ENCODE measurements at places on chromosomes 4 and X.
A peak's percentile ranks its signal among the peaks of the same experiment; 100 is the strongest.

DNA sequence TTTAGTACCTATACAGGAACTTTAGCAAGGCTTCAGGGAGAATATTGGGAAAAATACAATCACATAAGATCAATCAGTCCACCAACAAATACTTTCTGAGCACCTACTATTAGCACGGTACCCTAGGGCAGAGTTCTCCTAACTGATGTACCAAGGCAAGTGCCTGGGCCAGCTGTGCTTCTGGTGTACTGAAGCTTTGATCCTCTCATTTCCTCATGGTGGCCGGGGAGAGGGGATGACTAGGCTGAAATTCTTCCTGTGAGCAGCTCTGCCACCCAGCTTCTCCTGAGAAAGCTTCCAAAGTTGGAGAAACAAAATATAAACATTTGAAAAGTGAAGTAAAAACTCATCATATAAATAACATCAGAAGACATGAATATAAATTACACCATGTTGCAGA is 49.3 kb upstream of the ATOH1 start:
- DNase-seq, result no peak

- DNase-seq, result no peak
These were observed 54.2 kb upstream of the CBR4 start for GRCh38 chr4:169064296-169064695.

GRCh38 chr4:16492872-16493271 is 266.6 kb upstream of the TAPT1 start:
- no peak for DNase-seq

- no peak for DNase-seq
These were observed 163.8 kb downstream of the BANK1 start for GRCh38 chr4:101954351-101954750.

DNA sequence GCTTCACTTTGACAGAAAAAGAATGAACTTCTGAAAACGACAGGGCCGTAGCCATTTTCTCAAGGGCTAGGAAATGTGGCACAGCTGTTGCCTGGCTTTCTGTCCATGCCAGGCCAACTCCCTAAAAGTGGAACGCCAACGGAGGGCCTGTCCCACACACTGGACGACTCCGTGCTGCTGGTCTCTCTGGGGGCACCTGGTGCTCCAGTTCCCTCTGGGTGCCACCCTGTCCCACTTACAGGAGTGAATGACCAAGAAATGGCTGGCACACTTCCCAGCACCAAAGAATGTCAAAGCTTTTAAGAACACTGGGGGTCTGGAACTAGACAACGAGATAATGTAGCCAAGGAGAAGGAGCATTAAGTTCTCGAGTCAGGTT is 40.9 kb downstream of the GATB start:
- DNase-seq, result no peak

DNA sequence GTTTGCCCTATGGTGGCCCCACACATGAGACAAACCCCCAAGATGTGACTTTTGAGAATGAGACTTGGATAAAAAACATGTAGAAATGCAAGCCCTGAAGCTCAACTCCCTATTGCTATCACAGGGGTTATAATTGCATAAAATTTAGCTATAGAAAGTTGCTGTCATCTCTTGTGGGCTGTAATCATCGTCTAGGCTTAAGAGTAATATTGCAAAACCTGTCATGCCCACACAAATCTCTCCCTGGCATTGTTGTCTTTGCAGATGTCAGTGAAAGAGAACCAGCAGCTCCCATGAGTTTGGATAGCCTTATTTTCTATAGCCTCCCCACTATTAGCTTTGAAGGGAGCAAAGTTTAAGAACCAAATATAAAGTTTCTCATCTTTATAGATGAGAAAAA is 14.6 kb downstream of the ALB start:
- no peak for DNase-seq

DNA sequence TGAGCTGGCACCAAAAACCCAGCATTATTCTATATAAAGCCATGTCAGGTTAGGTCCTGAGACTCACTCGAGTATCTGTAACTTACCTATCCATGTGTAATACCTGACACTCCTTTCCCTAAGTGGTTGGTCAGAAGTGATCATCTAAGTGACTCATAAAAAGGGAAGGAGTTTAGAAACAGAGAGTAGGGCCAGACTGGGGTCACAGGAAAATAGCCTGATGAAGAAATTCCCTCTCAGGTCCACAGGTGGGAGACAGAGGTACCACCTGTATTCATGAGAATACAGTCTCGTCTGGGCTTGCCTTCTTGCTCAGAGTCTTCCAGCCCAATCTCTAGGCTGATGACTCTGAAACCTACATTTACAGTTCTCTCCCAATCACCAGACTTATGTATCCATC is 161.8 kb upstream of the MAP3K15 start:
- no peak for DNase-seq

GRCh38 chr4:26135331-26135730 is 185.5 kb upstream of the RBPJ start:
- no peak for DNase-seq

GRCh38 chr4:78864405-78865024 is 74.7 kb downstream of the PAQR3 start:
- peak; percentile 73 for DNase-seq

GRCh38 chr4:25958110-25958509 is 44.1 kb downstream of the SMIM20 start:
- DNase-seq, result no peak

GRCh38 chrX:154308108-154308946 is 12.7 kb downstream of the TKTL1 start:
- DNase-seq, result peak; percentile 84

DNA sequence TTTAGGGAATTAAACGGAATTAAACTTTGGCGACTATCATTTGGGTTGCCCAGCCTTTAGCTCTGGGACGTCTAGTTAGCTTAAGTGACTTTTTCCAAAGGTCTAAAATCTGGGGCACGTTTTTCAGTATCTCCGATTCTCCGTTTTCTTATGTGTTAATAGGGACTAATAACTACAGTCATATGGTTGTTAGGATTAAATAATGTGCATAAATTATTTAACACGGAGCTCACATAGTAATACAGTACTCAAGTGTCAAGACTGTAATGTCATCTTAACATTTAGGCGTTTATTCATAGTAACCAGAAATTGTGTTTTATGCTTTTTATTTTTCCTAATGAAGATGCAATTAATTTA is 466 bp upstream of the CCNA2 start:
- no peak for DNase-seq

DNA sequence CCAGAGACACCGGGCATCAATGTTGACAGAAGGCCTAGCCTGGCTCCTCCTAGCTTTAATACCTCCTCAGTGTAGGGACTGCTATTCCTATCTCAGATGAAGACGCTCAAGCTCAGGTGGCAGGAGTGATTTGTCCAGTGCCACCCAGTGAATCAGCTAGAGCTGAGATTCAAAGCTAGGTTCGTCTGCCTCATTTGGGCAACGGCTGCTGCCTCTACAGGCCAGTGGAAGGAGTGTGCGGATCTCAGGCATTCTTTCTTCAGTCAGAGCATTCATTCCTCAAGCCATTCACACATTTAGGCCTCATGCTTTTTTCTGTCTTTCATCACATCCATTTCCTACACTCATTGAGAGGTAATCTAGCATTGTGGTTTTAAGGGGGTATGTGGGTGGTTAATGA is 7.3 kb downstream of the TSR2 start:
- no peak for DNase-seq

- no peak for DNase-seq
These were observed 41.3 kb upstream of the VCX start for GRCh38 chrX:7801711-7802110.

DNA sequence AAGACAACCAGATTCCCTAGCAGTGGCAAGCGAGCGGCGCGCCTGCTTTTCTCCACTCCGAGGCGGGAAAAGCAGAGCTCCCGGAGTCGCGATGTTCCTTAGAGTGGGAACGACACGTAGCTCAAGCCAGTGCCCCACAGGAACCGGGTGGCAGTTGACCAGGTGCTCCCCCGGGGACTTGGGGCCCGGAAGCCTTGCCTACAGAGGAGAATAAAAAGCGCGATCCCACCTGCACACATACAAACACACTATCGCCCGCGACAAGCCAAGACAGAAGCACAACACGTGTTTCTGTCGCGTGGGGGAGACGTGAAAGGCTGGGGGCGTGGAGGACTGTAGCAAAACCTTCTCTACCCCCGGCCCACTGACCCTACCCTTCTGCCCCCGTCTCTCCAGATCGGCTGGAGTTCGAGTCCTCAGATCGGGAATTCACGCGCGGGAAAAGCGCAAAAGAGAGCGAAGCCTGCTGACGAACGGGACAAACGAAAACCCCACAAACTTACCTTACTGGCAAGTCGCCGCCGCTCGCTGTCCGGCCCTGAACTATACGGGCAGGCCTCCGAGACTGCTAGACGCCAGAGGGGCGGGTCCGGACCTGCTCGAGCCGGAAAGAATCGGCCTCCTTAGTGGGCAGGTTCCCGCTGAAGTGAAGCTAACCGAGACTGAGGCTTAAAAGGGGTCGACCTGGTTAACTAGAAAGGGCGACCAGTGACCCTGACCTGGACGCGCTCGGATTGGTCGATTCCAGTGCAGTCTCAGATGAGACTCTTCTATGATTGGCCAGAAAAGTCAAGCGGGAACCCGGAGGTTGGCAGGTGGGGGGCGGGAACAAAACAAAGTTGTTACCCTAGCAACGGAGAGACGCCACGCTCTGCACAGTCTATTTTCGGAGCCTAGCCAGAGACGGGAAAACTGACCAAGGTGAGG is at the start of the genes DNAAF6 and NUP62CL:
Gene DNAAF6, plus strand, starts transcription at position 842 of the 927 bp plus-strand sequence. CDS start 6,265 bp downstream, outside the sequence.
Gene NUP62CL, minus strand, starts transcription at position 664 of the 927 bp plus-strand sequence. CDS start 31,287 bp downstream, outside the sequence.
- DNase-seq, result peak; percentile 85

DNA sequence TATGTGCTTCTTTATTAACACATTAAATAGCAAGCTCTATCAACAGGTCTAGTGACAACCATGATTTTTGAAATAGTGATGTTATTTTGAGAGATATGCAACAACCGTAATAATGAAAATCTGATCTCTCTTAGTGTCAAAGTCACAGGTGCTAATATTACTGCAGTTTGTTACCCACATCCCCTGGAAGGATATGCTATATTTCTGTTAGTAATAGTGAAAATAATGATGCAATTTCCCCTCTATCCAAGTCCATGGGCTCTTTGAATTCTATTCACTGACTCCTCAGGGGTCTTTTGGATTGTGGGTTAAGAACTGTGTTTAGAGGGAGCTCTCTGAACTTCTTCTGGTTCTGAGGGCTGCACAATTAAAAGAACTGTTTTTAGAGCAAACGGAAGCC is 3.0 kb upstream of the HSD17B10 start:
- DNase-seq, result no peak

DNA sequence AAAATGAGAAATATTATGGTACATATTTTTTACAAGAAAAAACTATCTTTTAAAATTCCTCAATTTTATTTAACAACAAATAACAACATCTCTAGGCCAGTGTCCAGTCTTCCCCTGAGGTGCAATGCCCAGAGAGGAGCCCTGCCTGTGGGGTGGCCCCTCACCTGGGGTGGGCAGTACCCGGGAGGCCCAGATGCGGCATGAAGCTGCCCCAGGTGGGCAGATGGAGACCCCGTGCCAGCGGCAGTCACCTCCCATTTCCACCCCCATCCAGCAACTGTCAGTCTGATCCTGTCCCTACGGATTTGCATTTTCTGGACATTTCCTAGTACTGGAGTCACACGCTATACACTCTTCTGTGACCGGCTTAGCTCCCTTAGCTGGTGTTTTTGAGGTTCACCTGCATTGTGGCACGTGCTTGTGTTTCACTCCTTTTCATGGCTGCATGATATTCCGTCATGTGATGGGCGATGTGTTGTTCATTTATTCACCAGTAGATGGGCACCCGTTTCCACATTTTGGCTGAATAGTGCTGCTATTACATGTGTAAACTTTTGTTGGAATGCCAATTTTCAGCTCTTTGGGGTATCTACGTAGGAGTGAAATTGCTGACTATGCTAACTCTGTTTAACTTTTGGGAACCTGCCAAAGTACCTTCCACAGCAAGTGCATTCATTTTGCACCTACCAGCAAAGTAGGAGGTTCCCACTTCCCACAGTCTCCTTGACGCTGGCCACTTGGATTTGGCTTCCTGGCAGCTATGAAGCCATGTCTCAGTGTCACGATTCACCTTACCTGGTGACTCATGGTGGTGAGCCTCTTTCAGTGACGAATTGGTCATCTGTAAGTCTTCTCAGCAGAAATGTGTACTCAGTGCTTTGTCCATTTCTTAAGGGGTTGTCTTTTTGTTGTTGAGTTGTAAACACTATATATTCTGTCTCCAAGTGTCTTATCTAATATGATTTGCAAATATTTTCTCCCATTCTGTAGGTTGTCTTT is 11.7 kb upstream of the MAEA start:
- DNase-seq, result peak; percentile 18

DNA sequence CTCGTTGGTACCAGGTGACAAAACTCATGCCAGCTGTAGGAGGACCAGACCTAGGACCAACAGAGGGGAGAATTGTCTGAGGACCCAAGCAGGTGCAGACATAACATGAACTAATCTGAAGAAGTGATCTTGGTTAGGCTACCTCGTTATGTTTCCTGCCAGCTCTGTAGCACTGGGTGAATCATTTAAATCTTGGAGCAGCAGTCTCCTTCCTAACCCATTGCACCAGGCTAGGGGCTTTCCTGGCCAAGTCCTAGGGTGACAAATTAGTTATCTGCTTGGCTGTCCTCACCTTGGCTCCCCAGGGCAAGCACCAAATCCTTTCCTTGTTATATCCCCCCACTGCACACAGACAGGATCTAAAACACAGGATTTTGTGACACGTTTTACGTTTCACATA is 87.8 kb downstream of the WWC2 start:
- DNase-seq, result no peak

- DNase-seq, result no peak
These were observed 9.5 kb upstream of the GATA1 start for GRCh38 chrX:48776818-48777439.

DNA sequence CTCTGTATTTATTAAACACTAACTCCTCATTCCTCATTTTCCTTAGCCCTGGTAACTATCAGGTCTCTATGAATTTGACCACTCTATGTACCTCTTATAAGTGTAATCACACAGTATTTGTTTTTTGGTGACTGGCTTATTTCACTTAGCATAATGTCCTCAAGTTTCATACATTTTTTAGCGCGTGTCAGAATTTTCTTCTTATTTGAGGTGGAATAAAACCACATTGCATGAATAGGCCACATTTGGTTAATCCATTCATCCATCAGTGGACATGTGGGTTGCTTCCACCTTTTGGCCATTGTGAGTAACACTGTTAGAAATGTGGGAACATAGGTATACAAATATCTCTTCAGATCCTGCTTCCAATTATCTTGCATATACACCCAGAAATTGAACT is 341.2 kb upstream of the BOD1L1 start:
- DNase-seq, result no peak

DNA sequence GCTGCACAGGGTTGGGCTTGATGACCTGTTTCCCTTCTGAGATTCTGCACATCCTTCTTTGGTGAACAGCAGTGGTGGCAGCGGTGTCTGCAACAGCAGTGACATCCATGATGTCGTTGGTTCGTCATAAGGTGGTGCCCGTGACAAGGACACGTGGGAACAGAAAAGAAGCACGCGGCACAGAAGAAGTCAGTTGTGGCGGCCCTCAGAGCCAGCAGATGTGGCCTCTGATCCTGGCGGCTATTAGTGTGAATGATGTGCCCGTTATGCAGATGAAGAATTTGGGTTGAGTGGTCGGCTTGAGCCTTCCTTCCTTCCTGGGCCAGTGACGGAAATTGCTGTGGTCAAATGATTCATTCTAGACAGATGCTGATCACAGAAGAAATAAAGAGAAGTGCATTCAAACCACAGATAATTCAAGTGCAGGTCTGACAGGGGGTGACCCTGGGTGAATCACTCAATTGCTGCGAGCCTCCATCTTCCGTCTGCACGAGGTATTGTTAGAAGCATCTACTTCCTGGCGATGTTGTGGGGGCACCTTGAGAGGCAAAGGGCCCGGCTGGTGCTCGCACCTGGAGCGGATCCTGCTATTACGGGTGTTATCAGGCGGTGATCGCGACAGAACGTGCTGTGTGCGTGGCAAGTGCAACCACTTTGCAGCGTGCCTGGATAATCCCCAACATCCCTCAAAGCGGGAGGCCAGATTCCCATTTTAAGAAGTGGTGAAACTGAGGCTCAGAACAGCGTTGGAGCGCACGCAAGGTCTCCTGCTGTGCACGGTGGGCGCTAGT is 215.2 kb upstream of the PSAPL1 start:
- peak; percentile 60 for DNase-seq
